Jurkat, Clone E6-1 (cell line): ENCODE measurements at places on chromosomes 1 and 21.

- no peak for DNase-seq
Measured at GRCh38 chr1:33410091-33410701, 20.7 kb downstream of the PHC2 start.

- DNase-seq = no peak
Measured at GRCh38 chr1:153651771-153652170, 6.7 kb upstream of the SNAPIN start.

- DNase-seq = no peak
Measured at GRCh38 chr1:4416189-4416588, 238.2 kb upstream of the AJAP1 start.

DNA sequence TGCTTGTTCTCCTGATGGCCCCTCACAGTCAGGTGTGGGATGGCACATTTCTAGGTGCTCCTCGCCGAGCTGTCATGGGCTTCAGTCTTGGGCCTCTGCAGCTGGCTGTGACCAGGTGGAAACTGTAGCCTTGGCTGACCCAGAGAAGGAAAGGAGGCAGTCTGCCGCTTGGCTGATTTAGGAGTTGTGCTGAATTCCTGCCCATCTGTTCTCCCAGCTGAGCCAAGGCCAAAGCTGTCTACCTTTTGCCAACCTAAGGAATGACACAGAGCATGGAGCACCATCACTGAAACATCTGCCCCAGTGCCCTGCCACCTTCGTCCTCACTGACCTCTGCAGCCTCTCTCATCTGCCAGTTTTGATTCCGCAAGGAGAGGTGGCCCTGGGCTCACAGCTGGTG lies 27.9 kb downstream of the UTP25 start:
- no peak for DNase-seq

GRCh38 chr1:11961230-11961629 lies 19.0 kb upstream of the MFN2 start:
- DNase-seq = no peak

- no peak for DNase-seq
Measured at GRCh38 chr1:90989990-90990389, 31.8 kb downstream of the ZNF644 start.

DNA sequence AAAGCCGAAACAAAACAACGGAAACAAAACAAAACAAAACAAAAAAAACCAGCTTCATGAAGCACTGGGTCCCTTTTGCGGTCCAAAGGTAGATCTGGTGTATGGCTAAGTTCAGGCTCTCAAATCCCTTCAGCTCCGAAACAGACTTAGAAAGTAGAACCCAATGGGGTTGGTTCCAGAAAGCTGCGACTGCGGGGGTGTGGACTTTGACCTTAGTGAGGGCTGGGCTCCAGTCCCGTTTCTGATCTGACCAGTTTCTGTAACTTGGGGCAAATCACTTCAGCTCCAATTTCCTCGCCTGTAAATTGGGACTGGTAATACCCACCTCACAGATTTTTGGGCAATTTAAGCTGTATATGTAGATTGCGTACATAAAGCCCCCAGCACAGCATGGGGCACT lies 105.2 kb downstream of the ZSCAN20 start:
- no peak for DNase-seq

- DNase-seq = no peak
Measured at GRCh38 chr1:69920426-69920825, 285.0 kb downstream of the LRRC40 start.

- DNase-seq = no peak
Measured at GRCh38 chr1:117824616-117825015, 104.8 kb downstream of the GDAP2 start.

GRCh38 chr1:24117722-24118409 lies 5.9 kb upstream of the MYOM3 start:
- no peak for DNase-seq

DNA sequence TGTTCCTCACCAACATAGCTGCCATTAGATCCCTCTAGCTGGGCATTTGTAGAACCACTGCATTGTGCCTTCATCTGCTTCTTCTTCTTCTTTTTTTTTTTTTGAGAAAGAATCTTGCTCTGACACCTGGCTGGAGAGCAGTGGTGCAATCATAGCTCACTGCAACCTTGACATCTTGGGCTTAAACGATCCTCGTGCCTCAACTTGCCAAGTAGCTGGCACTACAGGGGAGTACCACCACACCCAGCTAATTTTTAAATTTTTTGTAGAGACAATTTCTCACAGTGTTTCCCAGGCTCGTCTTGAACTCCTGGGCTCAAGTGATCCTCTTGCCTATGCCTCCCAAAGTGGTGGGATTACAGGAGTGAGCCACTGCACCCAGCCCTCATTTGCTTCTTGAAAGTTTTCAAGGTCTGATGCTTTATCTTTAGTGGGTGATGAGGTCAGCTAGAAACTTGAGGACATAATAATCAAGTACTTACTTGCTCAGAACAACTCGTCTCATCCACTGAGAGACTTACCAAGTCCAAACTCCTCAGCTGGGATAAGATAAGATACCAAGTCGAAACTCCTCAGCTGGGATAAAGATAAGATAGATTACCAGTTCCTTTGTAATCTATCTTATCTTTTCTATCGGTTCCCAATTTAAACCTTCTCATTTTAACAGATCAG lies 71.5 kb downstream of the MACF1 start:
- no peak for DNase-seq

DNA sequence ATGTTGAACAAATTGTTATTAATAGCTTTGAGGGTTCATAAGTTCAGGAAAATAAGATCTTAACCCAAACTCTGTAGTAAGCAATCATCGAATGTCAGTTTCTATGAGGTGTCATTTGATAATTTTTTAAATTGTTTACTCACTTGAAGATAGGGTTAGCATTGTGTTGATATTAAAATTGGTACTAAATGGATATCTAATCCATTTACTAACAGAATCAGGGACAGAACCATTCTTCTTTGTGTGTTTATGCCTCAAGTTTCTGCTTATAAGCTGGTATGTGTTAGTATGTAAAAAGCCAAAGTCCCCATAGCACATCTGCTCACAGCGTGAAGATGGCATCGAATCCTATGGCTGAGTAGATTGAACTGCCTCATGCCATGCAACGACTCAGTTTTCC lies 13.4 kb downstream of the DDR2 start:
- no peak for DNase-seq

DNA sequence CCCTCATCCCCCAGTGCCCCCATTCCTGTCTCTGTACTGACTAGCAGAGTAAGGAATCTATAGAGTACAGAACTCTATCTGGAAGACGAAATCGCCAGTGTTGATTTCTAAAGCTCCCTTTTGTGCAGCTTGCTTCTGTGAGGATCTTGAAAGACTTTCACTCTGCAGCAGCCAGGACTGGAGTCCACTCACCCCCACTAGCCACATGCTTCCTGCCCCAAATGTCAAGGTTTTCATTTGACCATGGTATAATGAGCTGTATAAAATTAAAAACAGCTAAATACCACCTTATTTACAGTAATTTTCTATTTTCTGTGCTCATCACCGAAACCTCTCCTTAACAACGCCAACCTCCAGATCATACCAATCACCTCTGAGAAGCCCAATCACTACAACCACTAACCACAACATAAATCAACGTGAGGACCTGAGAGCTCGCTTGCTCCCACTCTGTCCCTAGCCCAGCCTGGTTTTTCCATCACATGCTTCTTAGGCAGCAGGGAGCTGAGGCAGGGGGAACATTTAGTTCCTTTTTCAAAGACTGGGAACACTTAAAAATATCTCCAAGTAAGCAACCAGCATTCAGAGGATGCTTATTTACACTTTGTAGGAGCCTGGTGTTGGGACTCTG lies 56.1 kb upstream of the IRF2BP2 start:
- DNase-seq = no peak

GRCh38 chr1:245255783-245256182 lies 101.0 kb downstream of the KIF26B start:
- DNase-seq = no peak

DNA sequence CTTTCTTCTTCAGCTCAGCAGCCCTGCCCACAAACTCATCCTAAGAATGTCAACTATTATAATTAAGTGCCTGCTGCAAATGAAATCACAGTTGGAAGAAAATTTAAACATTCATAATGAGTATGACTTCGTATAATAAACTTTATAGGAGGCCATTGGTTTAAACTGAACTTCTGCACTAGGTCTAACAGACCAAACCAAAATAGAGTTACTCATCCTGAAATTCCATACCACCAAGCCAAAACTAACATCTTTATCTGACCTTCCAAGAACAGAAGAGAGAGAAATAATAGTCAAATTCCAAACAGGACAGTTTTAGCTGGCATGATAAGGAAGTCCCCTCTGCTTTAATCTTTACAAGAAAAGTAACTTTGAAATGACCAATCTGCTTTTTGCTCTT lies 472.4 kb upstream of the PRMT6 start:
- DNase-seq = no peak

GRCh38 chr1:12851779-12852178 lies 3.3 kb upstream of the HNRNPCL1 start:
- no peak for DNase-seq

- peak; percentile 22 for DNase-seq
Measured at GRCh38 chr1:78607334-78607927, 12.8 kb upstream of the IFI44L start.

GRCh38 chr1:194296201-194296600 lies 1109.8 kb upstream of the B3GALT2 start:
- DNase-seq = no peak

DNA sequence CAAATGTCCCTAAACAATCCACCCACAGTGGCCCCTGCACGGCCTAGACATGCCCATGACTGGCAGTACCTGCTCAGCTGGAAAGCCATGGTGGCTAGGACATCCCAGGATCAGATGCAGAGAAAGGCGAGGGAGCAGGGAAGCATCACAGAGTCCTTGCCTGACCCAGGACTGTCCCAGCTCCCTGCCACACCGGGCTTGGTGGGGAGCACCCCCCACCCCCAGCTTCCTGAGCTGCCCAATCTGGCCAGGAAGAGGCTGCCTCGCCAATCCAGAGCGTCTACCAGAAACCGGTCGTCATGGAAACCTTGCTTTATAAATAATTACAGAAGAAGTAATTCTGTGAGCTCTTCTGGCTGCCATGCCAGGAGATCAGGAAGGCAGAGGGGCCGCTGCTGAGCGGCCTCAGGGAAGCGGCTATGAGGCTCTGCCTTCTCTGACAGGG lies 34.8 kb downstream of the ACOT7 start:
- peak; percentile 61 for DNase-seq

DNA sequence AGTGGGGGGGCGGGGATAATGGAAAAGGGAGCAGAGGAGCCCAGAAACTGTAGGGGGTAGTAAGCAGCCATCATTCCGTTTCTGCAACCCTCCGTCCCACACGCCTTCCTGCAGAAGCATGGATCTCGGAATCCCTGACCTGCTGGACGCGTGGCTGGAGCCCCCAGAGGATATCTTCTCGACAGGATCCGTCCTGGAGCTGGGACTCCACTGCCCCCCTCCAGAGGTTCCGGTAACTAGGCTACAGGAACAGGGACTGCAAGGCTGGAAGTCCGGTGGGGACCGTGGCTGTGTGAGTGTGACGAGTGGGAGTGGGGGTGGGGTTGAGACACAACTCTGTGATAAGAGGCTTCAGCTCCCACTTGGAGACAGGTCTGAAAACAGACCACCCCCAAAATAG lies 706 bp downstream of the CREB3L4 start:
- no peak for DNase-seq

DNA sequence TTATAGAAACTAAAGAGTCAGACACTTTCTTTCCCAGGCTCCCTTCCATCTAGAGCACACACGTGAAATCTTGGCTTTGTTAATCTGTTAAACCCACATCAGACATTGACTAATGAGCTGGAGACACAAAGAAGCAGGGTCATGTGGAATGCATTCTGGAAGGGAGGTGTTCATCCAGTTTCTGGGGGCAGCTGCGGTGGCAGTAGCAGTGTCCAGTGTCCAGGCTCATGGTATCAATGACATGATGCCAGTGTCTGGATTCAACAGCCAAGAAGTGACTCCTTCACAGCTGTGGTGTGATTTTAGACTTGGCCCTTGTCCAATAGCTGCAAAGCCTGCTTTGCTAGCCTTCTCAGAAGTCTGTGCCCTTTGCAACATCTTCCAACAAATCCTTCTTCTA lies 95.2 kb downstream of the NTPCR start:
- DNase-seq = no peak

- no peak for DNase-seq
Measured at GRCh38 chr1:224435318-224435763, 744 bp upstream of the WDR26 start.

GRCh38 chr1:162649583-162649982 lies 17.3 kb downstream of the DDR2 start:
- DNase-seq = no peak

DNA sequence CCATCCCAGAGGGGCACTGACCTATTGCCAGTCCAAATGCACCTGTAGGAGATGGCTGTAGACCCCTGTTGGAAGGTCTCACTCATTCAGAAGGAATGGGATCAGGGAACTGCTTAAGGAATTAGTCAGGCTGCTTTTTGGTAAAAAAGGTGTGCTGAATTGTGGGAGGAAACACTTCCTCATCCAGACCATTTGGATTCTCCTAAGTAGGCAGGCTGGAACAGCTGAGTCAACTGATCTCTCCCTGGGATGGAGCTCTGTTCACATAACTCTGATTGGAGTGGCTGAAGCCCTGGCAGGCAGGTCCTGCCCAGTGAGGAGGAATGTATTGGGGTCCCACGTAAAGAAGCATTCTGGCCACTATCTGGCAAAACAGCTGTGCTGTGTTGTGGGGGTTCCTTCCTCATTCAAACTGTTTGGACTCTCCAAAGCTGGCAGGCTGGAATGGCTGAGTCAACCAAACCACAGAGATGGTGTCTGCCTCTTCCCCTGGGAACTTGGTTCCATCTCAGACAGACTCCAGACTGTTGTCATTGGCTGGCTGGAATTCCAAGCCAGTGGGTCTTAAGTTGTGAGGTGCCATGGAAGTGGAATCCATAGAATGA lies 70.7 kb upstream of the PDC start:
- no peak for DNase-seq

DNA sequence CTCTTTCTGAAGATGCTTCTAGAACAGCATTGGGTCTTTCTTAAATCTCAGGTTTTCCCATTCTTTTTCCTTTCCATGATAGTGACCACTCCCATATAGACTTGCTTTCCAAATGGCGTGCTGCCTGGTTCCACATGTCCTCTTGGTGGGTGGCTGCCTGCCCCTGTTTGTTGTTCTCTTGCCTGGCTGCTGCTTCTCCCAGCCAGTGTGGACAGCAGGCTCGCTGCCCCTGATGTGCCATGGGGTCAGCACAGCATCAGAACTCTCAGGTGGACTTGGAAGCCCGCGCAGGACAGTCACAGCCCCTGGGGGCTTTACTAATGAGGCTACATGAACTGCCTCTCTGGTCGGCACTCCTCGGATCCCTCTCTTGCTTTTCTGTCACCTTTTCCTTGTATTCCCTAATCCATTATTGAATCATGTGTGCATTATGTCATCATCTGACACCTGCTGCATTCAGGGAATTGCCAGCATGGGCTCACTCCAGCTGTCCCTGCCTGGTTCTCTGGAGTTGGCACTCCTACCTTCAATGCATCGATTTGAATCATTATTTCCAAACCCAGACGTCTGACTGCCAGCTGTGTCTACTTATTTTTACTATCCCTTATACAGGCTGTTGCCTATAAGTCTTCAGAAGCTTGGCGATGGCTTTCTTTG lies 100.5 kb upstream of the COA6 start:
- DNase-seq = no peak

- no peak for DNase-seq
Measured at GRCh38 chr1:67793562-67793961, 39.7 kb downstream of the GNG12 start.
